Sigmoid colon (tissue), 7 donors: ENCODE measurements at places on chromosomes 12 and 14. TPM values are rescaled to one million over a fixed set of nuclear protein-coding genes. Genes with fewer than 3 reads are reported as not detected.

GRCh38 chr12:40325349-40325960, 100.7 kb downstream of the LRRK2 start:
- H3K27me3 ChIP-seq: no peaks in the 10 kb centered on the region
- H3K4me1 ChIP-seq: no peaks in the 10 kb centered on the region
- no peak overlapping the region for H3K27ac ChIP-seq
- peaks cover 3% of the 10 kb centered on the region for H3K36me3 ChIP-seq

GRCh38 chr12:124036657-124037109, 63.7 kb downstream of the ZNF664 start:
- no peak for DNase-seq
- H3K27ac ChIP-seq: no peak overlapping the region
- H3K27me3 ChIP-seq: no peaks in the 10 kb centered on the region

DNA sequence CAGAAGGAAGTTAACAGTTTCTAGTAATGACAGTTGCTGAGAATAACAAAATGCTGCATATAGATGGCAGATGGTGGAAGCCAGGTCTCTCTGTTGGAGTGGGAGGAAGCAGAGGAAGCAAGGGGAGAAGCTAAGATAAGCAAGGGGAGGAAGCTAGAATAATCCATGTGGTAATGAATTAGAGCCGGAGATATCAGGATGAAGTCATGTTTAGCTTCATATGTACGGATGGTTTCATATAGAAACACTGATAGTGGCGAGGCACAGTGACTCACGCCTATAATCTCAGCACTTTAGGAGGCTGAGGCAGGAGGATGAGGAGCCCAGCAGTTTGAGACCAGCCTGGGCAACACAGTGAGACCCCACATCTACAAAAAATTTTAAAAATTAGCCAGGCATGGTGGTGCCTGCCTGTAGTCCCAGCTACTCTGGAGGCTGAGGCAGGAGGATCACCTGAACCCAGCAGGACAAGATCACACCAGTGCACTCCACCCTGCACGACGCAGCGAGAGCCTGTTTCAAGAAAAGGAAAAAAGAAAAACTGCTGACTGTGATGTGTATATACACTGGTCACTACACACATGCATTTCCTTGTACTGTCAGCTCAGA, 49.2 kb downstream of the ANAPC7 start:
- no peak overlapping the region for H3K27ac ChIP-seq
- H3K4me3 ChIP-seq: no peak overlapping the region
- H3K36me3 ChIP-seq: peaks cover 4% of the 10 kb centered on the region
- no peak for DNase-seq
- H3K27me3 ChIP-seq: no peaks in the 10 kb centered on the region
- H3K4me1 ChIP-seq: no peaks in the 10 kb centered on the region

DNA sequence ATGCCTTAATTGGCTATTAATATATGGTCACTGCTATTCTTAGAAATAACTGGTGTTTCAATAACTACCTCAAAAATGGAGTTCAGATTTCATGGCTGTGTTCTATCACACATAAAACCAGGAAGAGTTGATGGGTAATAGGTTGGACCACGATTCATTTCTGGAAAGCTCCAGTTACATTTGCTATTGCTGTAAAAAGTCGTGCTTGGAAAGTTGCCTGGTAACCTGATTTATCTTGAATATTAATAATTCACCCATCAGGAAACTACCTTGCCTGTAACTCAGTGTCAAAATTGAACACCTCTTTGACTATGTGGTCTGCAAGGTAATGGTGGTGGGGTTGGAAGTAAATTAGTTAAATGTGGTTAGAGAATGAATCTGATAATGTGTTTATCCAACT, 104.7 kb upstream of the IFNG-AS1 start:
- DNase-seq: no peak
- H3K27me3 ChIP-seq: no peaks in the 10 kb centered on the region
- peaks cover 23% of the 10 kb centered on the region for H3K4me1 ChIP-seq
- H3K27ac ChIP-seq: peak overlapping the region; percentile 52

DNA sequence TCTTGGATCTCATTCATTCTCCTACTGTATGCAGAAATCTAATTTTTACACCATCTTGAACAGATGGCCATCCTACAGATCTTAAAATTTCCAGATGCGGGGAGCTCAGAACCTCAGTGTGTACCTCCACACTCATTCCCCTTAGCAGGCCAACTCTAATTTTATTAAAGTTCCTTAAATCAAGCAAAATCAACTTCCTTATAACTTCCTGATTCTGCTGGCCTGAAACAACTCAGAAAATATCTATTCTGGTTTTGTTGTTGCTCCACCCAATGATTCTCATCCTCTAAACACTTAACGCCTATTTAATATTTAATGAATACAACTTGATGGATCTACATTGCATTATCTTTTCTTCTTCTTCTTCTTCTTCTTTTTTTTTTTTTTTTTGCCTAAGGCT, 3.1 kb downstream of the EMP1 start:
- H3K36me3 ChIP-seq: no peaks in the 10 kb centered on the region
- no peak overlapping the region for H3K27ac ChIP-seq
- peaks cover 25% of the 10 kb centered on the region for H3K4me1 ChIP-seq
- no peaks in the 10 kb centered on the region for H3K27me3 ChIP-seq

DNA sequence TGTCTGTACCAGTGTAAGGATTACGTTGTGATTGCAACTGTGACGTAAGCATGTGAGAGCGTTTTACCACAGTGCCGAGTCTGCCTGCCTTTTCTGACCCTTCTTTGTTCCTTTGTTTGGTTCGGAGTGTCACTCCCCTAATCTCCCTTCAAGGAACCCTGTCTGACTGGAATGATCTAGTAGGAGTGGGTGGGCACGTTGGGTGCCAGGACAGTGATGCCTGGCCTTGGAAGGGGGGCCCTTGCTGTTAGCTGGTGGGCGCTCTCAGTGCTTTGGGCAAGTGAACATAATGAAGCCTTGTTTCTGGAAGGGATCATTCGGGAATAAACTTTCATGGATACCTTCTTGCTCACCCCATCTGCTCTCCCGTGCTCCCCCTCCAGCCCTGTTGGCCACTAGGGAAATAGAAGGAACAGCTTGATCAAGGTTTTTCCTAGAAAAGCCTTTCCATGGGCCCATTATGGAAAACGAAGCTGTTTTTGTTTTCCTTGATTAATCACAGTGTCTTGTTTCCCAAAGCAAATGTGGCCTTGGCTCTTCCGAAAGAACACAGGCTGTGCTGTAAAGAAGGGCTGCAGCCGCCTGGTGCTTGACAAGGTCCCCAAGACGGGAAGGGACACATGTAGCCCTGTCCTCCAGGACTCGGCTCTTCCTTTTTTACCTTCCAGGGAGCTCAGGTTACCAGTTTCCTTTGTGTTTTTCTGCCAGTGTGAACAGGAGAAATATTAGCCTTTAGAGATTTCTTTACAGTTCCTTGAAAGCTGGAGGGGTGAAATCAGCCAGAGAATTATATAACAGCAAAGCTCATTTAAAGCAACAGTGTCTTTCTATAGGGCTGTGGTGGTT, 215.5 kb downstream of the CRADD start:
- peaks cover 32% of the 10 kb centered on the region for H3K4me1 ChIP-seq
- no peak overlapping the region for H3K4me3 ChIP-seq
- no peaks in the 10 kb centered on the region for H3K36me3 ChIP-seq
- H3K27ac ChIP-seq: peak overlapping the region; percentile 84

The SLC38A4 gene
- total RNA-seq: 1.1 TPM

The CISTR gene
- not detected for total RNA-seq

The GALNT6 gene
- 1.6 TPM for total RNA-seq
